NCI-H187 (cell line): ENCODE measurements at places on chromosomes 12 and 14.

GRCh38 chr12:100453951-100454350 is 19.7 kb upstream of the NR1H4 start:
- DNase-seq, result no peak

DNA sequence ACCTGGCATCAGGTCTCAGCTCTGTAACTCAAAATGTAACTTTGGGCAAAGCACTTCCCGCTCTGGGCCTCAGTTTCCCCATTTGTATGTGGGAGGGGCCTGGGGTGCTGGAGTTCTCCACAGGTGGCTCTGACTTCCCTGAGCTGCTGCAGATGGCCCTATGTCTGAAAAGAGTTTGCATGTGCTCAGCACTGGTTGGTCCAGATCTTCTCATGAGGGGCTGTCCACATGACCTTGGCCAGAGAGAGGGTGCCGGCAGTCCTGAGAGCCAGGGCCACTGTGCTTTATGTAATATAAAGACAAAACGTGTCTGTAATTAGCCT is 7.2 kb upstream of the CACNA2D4 start:
- DNase-seq, result no peak

DNA sequence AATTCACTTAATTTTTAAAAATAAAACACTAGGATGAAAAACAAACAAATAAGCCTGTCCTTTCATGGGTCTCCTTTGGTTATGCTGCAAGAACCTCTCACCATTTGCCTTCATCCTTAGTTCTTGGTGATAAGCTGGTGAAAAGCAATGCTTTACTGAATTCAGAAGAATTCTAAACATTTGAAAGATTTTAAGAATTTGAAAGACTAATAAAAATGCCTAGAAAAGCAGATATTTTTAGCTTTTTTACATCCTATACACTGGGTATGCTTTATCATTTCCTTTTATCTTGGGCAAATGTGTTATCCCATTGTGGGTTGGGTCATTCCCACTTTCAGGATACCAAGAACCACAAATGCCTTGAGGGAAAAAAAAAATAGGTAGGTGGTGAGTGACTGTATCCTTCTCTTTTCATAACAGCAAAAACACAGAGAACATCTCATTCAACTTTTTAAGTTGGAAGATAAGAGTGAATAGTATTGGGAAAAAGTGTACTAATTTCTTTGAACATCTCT is 197.1 kb upstream of the ABCD2 start:
- DNase-seq, result no peak

DNA sequence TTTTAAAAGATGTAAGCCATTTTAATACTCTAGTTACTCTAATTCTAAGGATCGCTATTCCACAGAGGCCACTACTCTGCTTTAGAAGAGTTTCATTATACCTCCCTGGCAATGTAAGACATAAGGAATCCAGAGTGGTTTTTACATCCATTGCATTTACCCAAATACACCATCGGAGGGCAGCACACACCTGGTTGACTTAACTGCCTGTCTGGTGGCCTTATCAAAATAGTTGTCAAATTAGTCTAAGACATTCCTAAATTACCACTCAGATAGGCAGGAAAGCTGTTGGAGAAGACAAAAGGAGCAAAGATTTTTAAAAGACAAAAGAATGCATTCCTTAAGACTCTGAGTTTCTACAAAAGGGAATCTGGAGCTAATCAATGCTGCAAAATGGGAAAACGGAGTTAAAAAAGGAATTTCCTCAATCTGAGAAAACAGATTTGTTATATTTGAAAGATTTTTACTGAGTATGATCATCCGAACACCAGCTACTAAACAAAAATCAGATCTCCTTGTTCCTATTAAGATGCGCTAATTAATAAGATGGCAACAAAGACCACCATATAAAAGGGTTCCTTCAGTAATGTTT is 33.8 kb upstream of the FGD4 start:
- DNase-seq, result no peak

- no peak for DNase-seq
These were observed 218.5 kb downstream of the PHLDA1 start for GRCh38 chr12:75813072-75813471.

DNA sequence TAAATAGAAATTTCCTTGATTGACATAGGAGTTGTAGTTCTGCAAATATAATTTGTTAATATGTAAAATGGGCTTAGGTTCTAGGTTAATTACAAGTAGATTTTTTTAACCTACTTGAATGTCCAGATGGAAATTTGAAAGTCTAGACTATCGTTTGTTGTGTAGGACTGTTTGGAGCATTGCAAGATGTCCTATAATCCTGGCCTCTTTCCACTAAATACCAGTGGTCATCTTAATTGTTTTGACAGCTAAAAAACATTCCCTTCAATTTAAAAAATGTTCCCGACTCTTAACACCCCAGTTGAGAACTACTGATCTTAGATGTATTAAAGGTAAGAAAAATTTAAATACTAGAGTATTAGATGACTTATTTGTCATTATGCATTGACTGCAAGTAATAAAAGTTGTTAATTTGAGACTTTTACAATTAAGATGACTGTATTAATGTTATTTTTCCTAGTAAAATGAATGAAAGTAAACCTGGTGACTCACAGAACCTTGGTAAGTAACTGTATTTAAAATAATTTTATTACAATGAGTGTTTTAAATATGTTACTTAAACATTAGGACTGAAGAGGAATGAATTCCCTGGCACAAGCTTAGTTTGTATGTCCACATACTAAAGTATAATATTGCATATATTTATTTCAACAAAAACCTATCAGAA is 21.8 kb downstream of the G2E3 start:
- DNase-seq, result no peak

DNA sequence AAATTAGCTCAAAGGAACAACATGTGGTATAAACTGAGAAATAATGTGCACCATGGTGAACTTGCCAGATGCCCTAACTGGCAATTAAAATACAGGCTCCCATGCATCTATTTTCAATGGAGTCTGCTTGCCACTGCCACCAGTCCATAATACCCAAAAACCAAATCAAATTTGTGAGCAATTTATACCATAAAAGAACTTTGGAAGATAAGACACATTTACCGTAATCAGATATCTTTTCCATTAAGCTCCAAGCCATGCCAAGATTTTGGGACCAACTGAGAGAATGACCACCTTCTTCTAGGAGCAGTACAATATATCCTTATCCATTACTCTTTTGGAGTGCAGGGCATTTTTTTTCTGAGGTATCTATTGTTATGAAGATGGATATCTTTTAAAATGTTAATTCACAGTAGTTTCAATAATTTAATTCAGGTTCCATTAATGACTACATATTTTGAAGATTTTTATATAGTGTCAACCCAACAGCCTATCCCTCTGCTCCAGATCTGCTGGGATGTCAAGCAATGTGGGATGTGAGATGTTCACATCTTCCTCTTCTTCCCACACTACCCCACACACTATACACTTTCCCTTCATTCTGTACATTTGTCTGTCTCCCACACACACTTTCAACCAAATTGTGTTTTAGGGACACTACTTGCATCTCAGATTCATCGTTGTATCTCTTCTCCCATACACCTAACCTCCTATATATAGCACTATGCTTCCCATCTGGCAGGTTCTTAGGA is 53.3 kb downstream of the KIF21A start:
- DNase-seq, result no peak

- DNase-seq, result no peak
These were observed 3.6 kb downstream of the CFL2 start for GRCh38 chr14:34710744-34711143.

DNA sequence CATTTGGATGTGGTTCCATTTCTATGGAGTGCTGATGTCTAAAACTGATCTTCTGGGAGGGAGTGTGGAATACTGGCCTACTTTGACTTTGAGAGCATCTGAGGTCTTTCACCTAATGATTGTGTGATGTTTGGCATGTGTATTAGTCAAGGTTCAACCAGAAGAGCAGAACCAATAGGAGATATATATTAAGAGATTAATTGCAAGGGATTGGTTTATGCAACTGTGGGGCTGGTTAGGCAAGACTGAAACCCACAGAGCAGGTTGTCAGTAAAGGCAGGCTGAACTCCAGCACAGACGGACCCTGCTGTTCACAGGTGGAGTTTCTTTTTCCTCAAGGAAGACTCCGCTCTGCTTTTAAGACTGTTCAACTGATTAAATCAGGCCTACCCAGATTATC is 11.6 kb downstream of the BMAL2 start:
- DNase-seq, result no peak

DNA sequence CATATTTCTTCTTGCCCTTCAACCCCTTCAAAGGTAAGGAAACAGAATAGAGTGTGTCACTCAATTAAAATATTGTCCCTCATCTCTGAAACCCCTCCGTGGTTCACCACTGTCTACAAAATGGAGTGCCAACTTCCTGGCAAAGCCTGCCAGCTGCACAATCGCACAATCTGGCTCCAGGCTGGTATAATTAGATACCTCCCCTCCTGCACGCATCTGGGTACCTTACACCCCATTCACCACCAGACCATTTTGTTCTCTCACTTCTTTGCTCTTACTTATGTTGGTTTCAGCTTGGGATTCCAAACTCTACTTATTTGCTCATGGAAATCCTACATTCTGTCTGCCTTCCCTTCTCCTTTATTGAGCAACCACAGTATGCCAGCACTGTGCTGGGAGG is 314.9 kb downstream of the NUAK1 start:
- DNase-seq, result no peak

GRCh38 chr14:36223558-36223957 is 47.0 kb upstream of the PTCSC3 start:
- no peak for DNase-seq

- no peak for DNase-seq
These were observed 373.5 kb upstream of the OR4E1 start for GRCh38 chr14:22047115-22047514.
